ENCODE measurements at places on chromosomes 1 and 21. TPM values are rescaled to one million over a fixed set of nuclear protein-coding genes. Genes with fewer than 3 reads are reported as not detected.

CYP4Z1 gene
- total RNA-seq = not detected

TRABD2B gene
- total RNA-seq = not detected

FABP3 gene
- not detected for total RNA-seq

LAMTOR2 gene
- total RNA-seq = 21.4 TPM

TMEM269 gene
- total RNA-seq = 0.47 TPM

SCAMP3 gene
- 60.1 TPM for total RNA-seq

VCAM1 gene
- not detected for total RNA-seq

DNA sequence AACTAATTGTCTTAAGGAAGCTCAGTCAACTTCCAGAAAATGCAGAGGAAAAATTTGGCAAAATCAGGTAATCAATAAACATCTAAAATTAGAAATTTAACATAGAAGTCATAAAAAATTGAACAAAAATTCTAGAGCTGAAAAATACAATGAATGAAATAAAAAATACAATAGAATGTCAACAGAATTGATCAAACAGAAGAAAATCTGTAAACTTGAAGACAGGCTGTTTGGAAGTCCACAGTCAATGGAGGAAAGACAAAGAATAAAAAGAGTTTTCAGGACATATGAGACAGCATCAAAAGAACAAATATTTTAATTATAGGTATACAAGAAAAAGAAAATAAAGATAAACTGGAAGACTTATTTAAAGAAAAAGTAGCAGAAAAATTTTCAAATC, 469.0 kb downstream of the RWDD3 start:
- H3K4me3 ChIP-seq = no peak overlapping the region
- DNase-seq = no peak
- no peaks in the 10 kb centered on the region for H3K4me1 ChIP-seq

DNA sequence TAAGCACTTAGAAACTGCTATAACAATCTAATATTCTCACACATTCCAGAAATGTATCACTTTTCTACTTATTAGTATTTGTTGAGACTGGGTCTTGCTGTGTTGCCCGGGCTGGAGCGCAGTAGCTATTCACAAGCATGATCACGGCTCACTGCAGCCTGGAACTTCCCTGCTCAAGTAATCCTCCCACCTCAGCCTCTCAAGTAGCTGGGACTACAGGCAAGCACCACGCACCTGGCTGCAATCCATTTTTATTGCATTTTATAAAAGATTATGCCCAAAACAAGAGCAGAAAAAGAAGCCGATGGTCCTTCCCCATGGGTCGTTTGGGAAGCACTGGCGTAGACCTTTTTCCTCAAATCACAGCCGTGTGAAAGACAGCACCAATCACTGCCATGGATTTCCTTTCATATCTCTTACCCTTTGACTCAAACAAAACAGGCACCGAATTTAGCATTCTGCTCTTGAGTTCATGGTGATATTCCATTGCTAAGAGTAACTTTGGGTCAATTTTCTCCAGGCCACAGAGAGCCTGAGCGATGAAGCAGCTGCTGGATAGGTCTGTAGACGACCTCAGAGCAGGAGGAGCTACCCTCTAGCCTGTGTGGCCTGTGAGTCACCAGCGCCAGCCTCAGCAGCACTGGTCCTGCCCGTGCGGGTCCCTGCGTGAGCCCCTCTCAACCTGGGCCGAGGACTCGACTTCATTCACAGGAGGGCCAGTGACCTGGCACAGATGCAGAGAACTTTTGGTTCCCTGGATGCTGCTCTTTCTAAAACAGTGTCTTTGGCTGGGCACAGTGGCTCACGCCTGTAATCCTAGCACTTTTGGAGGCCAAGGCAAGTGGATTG, 80.8 kb downstream of the PIK3CD start:
- DNase-seq = no peak
- H3K27me3 ChIP-seq = no peaks in the 10 kb centered on the region
- no peak overlapping the region for H3K4me3 ChIP-seq
- H3K27ac ChIP-seq = peak overlapping the region; percentile 91
- peaks cover 39% of the 10 kb centered on the region for H3K4me1 ChIP-seq
- peaks cover 7% of the 10 kb centered on the region for H3K36me3 ChIP-seq

DNA sequence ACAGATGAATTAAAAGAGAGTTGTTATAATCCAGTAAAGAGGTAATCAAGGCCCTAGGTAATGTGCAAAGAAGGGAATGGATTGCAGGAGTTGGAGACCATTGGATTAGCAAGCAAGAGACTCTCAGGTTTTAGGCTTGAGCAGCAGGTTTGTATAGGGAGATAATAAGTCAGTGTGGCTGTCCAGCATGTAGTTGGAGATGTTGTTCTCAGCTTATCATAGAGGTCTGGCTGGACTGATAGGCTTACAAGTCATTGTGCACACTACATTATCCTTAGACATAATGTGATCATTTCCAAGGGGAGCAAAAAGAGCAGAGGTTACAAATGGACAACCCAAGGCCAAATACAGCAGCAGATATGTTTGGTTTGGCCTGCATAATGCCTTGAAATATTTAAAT, 45.9 kb upstream of the SAMD13 start:
- H3K4me3 ChIP-seq = no peak overlapping the region
- no peak for DNase-seq
- no peak overlapping the region for H3K27ac ChIP-seq
- no peaks in the 10 kb centered on the region for H3K27me3 ChIP-seq
- no peaks in the 10 kb centered on the region for H3K36me3 ChIP-seq
- H3K4me1 ChIP-seq = no peaks in the 10 kb centered on the region

DNA sequence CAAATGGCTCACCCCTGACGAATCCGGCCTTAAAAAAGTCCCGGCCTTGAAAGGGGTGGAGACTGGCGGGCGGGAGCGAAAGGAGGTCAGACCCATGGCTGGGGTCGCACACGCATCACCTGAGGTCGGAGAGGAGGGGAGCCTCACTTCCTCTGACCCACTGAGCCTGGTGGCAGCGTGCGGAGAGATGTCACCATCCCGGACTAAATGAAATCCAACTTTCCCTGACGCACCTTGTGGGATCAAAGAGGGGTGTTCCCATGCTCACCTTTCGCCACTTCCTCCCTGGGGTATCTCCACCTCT, 709 bp upstream of the SLC41A1 start:
- H3K27ac ChIP-seq = peak overlapping the region; percentile 86
- H3K27me3 ChIP-seq = no peaks in the 10 kb centered on the region
- H3K36me3 ChIP-seq = peaks cover 3% of the 10 kb centered on the region
- DNase-seq = no peak
- H3K4me1 ChIP-seq = peaks cover 45% of the 10 kb centered on the region

DNA sequence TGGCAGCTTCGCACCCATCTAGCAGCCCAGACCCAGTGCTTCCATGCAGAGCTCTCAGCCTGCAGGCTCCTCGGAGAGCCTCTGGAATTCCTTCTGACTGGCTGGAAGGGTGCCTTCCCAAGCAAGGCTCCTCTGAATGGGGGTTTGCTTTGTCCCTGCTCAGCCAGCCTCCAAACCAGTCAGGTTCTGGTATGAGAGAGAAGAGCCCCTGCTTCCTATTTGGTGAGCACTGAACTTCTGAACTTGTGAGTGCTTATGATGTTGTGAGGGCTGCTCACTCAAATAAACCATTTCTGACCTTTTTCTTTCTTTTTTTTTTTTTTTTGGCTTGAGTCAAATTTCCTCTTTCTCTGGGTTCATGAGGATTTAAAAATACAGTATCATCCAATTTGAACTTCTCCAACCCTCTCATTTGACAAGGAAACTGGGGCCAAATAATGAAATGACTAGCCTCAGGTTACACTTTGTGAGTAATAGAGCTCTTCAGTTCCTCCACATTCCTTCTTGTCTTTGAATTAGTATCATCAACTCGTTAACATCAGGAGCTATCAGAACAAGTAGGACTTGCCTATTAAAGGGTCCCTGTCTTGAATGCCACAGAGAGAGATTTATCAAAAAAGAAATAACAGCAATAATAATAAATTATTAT, 39.6 kb downstream of the GFI1 start:
- no peak overlapping the region for H3K27ac ChIP-seq
- H3K4me1 ChIP-seq = peaks cover 10% of the 10 kb centered on the region
- peaks cover 2% of the 10 kb centered on the region for H3K36me3 ChIP-seq

DNA sequence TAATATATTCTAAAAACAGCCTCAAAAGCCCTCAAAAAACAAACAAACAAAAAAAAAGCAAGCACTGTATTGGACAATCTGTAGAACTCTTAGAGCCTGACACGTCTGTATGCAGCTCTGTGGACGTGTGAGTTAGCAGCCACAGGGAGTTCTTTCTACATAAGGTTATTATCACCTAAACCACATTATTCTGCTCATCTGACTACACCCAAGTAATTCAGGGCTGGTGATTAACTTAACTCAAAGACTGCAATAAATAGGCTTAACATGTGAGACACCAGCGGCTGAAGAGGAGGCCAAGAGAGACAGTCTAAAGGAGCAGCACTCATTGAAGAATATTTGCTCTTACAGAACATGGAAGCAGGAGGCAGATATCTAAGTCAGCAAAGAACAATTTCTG, 316.0 kb downstream of the VAV3 start:
- H3K27me3 ChIP-seq = no peaks in the 10 kb centered on the region
- no peaks in the 10 kb centered on the region for H3K36me3 ChIP-seq
- no peak for DNase-seq
- no peak overlapping the region for H3K4me3 ChIP-seq
- H3K27ac ChIP-seq = no peak overlapping the region

GRCh38 chr21:37153935-37154350, 80.9 kb downstream of the TTC3 start:
- DNase-seq = no peak
- H3K36me3 ChIP-seq = peaks cover 11% of the 10 kb centered on the region
- H3K27ac ChIP-seq = no peak overlapping the region
- peaks cover 2% of the 10 kb centered on the region for H3K4me1 ChIP-seq

DNA sequence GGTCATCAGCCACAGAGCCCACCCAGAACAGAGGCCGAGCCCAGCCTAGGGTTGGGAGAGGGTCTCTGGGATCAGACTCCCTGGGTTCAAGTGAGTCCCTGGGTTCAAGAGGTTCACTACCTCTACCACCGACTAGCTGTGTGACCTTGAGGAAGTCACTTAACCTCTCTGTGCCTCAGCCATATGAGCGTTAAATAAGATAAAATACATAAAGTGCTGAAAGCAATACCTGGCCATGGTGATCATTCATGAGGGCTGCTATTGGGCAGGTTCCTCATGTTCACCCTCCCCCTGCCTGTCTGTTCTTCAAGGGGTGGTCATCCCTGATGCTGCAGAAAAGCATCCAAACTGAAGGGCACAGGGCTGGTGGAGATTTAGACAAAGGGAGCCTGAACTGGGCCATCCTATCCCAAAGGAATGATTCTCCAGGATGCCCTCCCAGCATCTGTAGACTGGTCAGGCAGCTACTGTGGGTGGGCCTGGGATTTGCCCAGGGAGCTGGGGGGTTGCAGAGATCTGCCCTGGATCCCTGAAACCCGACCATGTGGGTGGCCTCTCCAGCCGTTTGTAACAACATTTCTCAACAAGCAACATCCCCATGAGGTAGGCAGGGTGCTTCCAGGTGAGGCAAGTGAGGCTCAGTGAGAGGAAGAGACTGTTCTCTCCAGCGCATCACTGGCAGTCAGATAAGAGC, 196.6 kb downstream of the MATN1 start:
- H3K36me3 ChIP-seq = no peaks in the 10 kb centered on the region
- H3K27me3 ChIP-seq = peaks cover 61% of the 10 kb centered on the region
- H3K27ac ChIP-seq = no peak overlapping the region
- no peaks in the 10 kb centered on the region for H3K4me1 ChIP-seq

DNA sequence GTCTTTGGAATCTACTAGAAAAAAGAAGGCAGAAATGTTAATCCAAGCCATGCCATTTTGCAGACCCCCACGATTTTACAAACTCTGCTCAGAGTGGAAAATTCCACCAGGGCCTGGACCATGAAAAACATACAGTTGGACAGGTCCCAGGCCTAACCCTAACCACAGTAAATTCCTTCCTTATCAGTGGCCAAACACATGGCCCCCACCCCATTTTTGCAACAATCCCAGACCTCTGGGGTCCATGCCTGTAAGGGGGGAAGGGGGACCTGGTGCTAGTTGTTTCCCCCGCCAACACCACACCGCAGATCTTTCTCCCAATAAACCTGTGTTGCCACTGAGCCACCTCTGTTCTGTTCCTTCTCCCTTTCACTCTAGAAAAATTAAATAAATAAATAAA, 1352.7 kb downstream of the AMY1C start:
- H3K4me1 ChIP-seq = no peaks in the 10 kb centered on the region
- no peak for DNase-seq
- no peaks in the 10 kb centered on the region for H3K36me3 ChIP-seq
- no peaks in the 10 kb centered on the region for H3K27me3 ChIP-seq
- no peak overlapping the region for H3K4me3 ChIP-seq

GRCh38 chr1:151908228-151908691, 1.1 kb downstream of the THEM4 start:
- H3K27me3 ChIP-seq = no peaks in the 10 kb centered on the region
- H3K4me3 ChIP-seq = peak overlapping the region; percentile 87
- H3K4me1 ChIP-seq = peaks cover 36% of the 10 kb centered on the region
- H3K27ac ChIP-seq = peak overlapping the region; percentile 92
- no peak for DNase-seq
- peaks cover 2% of the 10 kb centered on the region for H3K36me3 ChIP-seq

GRCh38 chr1:245325922-245326795, 171.4 kb downstream of the KIF26B start:
- no peaks in the 10 kb centered on the region for H3K36me3 ChIP-seq
- DNase-seq = no peak
- no peak overlapping the region for H3K4me3 ChIP-seq
- H3K27me3 ChIP-seq = peaks cover 21% of the 10 kb centered on the region

Data from T-helper 17 cell (primary cell).